ENCODE measurements at places on chromosomes 1 and 21.

DNA sequence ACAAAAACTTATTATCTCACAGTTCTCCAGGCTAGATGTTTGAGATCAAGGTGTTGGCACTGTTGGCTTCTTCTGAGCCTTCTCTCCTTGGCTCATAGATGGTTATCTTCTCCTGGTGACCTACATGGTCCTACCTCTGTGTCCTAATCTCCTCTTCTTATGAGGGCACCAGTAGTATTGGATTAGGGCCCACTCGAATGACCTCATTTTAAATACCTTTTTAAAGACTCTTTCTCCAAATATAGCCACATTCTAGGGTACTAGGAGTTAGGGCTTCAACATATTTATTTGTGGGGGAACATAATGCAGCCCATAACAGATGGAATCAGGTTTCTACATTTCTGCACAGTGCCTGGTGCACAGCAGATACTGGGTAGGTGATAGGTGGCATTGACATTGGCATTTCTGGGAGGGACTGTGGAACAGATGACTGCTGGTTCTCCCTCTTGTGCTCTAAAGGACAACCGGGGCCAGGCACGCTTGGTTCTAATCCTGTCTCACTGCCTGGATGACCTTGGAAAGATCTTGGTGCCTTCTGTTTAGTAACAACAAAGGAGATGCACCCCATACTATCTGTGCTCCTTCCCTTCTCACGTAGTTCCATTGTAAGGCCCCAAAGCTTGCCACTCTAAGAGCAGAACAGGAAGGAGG, 140.3 kb downstream of the PLPP3 start:
- no peak for DNase-seq

GRCh38 chr21:43911015-43911934, 46.3 kb downstream of the AGPAT3 start:
- no peak for DNase-seq

GRCh38 chr21:38314558-38314957, 57.8 kb downstream of the KCNJ15 start:
- DNase-seq, result no peak

GRCh38 chr1:215728169-215728568, 161.1 kb downstream of the KCTD3 start:
- no peak for DNase-seq

DNA sequence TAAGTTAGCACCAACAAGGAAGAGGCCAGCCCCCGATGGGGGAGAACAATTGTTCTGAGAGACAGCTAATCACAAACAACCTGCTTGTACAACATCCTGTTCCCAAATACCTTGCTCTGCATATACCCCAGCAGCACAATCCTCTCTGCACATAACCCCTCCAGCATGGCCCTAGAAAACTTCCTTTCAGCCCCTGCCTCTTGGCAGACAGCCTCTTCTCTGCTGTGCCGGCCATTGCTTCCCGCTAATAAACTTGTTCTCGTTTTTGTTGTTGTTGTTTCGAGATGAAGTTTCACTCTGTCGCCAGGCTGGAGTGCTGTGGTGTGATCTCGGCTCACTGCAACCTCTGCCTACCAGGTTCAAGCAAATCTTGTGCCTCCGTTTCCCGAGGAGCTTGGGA, 392.7 kb downstream of the SMYD3 start:
- no peak for DNase-seq

GRCh38 chr1:179014123-179014522, 11.6 kb upstream of the FAM20B start:
- no peak for DNase-seq

GRCh38 chr1:43427941-43428340, 25.8 kb downstream of the HYI start:
- DNase-seq, result no peak

- DNase-seq, result no peak
Measured at GRCh38 chr1:232980986-232981560, 30.7 kb downstream of the NTPCR start.

- no peak for DNase-seq
Measured at GRCh38 chr1:194968916-194969315, 1639.3 kb downstream of the KCNT2 start.

GRCh38 chr1:7046891-7047290, 261.6 kb downstream of the CAMTA1 start:
- DNase-seq, result no peak
